ENCODE measurements at places on chromosomes 11 and 22.

DNA sequence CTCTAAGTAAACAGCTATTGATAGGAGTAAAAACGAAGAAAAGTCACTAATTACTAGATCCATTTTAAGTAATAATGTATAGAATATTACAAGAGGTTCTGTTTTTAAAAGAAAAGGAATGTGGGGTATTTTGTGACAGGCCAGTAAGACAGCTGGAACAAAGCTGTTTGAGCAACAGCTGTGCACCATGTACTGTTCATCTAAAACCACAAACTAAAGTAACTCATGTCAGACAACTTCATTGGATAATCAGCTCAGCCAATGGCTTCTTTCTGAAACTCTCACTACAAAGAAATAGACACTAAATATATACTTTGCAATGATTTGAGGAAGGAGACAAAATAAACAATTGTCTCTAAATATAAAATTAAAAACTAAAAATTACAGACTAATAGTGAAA lies 16.1 kb downstream of the RRAS2 start:
- H3K36me3 ChIP-seq = no peaks in the 10 kb centered on the region
- H3K4me1 ChIP-seq = no peaks in the 10 kb centered on the region
- no peak overlapping the region for H3K27ac ChIP-seq

DNA sequence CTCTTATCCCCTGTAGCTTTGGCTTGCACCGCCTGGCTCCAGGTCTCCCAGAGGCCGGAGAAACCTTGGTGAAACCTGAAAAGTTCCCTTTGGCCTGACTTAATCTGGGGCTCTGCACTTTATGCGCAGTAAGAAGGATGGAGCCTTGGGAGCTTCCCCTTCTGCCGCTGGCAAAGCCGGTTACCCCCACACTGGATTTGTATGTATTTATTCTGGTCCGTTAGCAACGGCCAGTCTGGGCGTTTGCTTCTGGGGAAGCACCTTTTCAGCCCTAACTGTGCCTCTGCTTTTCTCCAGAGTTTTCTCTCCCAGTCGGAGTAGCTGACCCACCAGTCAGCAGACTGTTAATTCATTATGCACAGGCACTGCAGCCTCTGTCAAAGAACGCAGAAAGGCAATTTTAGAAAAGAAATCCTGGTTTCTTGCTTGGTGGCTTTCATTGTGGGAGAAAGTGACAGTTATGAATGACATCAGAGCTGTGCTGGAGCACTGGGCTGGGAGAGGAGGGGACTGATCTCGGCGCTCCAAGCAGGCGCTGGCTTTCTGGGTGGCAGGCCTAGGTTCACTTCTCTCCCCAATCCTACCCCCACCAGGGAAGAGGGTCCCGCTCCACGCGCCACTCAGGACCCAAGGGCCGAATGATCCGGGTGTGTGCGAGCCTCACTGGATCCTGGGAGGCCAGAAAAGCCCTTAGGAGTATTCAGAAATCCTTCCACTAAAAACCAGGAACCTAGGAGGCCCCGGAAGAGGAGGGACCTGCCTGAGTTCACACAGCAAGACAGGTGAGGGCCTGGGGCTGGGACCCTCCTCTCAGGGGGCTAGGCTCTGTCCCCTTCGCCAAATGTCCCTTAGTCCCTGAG lies 70.2 kb downstream of the RTL6 start:
- H3K27ac ChIP-seq = no peak overlapping the region
- H3K27me3 ChIP-seq = peaks cover 30% of the 10 kb centered on the region
- H3K4me1 ChIP-seq = no peaks in the 10 kb centered on the region
- H3K4me3 ChIP-seq = no peak overlapping the region

GRCh38 chr22:46587492-46588278 lies 32.5 kb upstream of the GRAMD4 start:
- no peaks in the 10 kb centered on the region for H3K36me3 ChIP-seq
- DNase-seq = no peak
- peak overlapping the region; percentile 4 for H3K4me3 ChIP-seq

- no peak overlapping the region for H3K4me3 ChIP-seq
- H3K4me1 ChIP-seq = no peaks in the 10 kb centered on the region
- DNase-seq = no peak
- H3K27me3 ChIP-seq = no peaks in the 10 kb centered on the region
These were observed 6.5 kb upstream of the MFNG start for GRCh38 chr22:37492428-37493344.

DNA sequence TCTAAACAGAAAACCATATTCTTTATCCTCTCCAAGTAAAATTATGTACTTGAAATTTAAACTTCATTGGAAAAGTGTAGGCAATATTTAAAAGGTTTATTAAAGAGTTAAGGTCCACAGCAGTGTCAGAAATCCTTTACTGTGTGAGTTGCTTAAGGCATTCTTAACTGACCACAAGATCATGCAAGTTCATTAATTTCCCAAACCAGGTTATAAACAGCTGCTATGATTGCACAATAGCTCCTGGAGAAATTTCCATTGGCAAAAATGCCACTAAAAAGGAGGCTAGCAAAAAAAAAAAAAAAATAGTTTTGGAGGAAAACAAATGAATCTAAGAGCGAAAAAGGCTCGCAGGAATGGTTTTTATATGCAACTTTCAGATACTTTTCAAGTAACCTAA lies 106.2 kb downstream of the ETS1 start:
- H3K4me3 ChIP-seq = no peak overlapping the region
- peak overlapping the region; percentile 90 for H3K27ac ChIP-seq
- H3K36me3 ChIP-seq = no peaks in the 10 kb centered on the region
- no peak for DNase-seq
- peaks cover 10% of the 10 kb centered on the region for H3K4me1 ChIP-seq
- no peaks in the 10 kb centered on the region for H3K27me3 ChIP-seq

- no peak overlapping the region for H3K4me3 ChIP-seq
- no peak overlapping the region for H3K27ac ChIP-seq
- DNase-seq = no peak
- no peaks in the 10 kb centered on the region for H3K36me3 ChIP-seq
- no peaks in the 10 kb centered on the region for H3K27me3 ChIP-seq
These were observed 116.9 kb upstream of the SNX19 start for GRCh38 chr11:131033151-131033651.

DNA sequence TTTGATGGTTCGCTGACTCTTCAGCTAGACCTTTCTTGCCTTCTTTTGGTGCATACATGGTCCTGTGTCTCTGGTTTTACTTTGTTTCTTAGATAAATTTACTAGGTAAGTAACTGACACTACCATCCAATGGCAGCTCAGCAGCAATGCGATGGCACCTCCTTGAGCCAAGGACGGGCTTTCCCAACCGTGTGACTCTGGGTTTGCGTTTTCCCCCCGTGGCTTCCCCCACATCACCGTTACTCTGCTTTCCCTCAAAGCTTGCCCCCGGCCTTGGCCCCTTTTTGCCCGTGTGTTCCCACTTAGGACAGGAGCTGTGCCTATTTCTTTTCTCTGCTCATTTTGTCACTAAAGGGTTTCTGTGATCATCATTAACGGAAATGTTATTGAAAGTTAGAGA lies 41.5 kb downstream of the TBC1D22A start:
- H3K4me3 ChIP-seq = no peak overlapping the region
- no peaks in the 10 kb centered on the region for H3K27me3 ChIP-seq
- no peaks in the 10 kb centered on the region for H3K36me3 ChIP-seq
- no peak for DNase-seq
